ENCODE measurements at places on chromosomes 1 and 21. TPM values are rescaled to one million over a fixed set of nuclear protein-coding genes. Genes with fewer than 3 reads are reported as not detected.
A peak's percentile ranks its signal among the peaks of the same experiment; 100 is the strongest.

FCRL4 gene
- 0.08 TPM for total RNA-seq

FCGR3A gene
- total RNA-seq: 2.0 TPM

KRTAP21-2 gene
- total RNA-seq: 1.4 TPM

ZBTB37 gene
- 21.2 TPM for total RNA-seq

KCTD3 gene
- 81.5 TPM for total RNA-seq

SYTL1 gene
- total RNA-seq: 5.4 TPM

PCBP3 gene
- 58.3 TPM for total RNA-seq

AMY1A gene
- not detected for total RNA-seq

PLA2G4A gene
- total RNA-seq: 6.4 TPM

SPRR2G gene
- not detected for total RNA-seq

LIN28A gene
- 1.5 TPM for total RNA-seq

TPTE gene
- total RNA-seq: 71.1 TPM

OR2L3 gene
- not detected for total RNA-seq

GRCh38 chr1:23664837-23665795 is 26.5 kb upstream of the RPL11 start:
- DNase-seq: peak; percentile 31

DNA sequence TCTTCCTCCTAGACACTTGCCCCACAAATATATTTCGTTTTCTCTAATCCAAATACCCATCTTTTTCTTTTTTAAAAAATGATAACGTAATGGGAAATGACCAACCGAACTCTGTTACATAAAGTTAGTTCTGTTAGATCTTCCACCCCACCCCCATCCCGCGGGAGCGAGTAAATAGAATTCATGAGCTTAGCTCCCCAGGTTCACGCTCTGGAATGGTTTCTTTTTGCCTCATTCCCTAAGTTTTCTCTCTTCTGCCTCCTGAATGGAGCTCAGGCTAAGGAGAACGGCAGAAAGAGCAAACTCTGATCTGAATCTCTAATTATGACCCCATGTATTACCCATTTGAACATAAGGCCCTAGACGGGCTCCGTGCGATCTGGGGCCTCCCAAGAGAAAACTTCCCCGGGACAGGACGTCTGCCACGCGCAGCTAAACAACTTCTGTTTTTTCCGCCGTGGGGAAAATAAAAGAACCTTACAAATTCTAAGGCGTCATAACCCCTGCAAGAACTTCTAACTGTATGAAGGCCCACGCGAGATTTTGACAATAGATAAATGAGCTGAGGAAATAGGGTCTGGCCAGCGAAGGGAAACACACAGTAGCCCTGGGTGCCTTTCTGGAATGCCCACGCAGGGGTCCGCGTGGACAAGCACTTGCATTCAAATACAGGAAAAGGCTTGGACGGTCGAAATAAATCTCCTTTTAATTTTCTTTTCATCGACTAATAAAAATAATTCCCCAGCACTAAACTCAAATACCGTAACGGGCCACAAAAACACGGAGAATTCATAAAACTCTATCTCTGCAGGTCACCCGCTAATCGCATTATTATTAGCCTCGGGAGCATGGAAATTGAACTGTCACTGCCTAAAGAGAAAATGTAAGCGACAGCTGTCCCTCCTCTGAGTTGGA is 2.2 kb downstream of the TBX15 start:
- no peak overlapping the region for H3K4me3 ChIP-seq
- peaks cover 4% of the 10 kb centered on the region for H3K27me3 ChIP-seq
- H3K27ac ChIP-seq: no peak overlapping the region
- no peaks in the 10 kb centered on the region for H3K36me3 ChIP-seq
- DNase-seq: no peak
- peaks cover 9% of the 10 kb centered on the region for H3K4me1 ChIP-seq

- DNase-seq: peak; percentile 90
- no peaks in the 10 kb centered on the region for H3K27me3 ChIP-seq
- no peaks in the 10 kb centered on the region for H3K36me3 ChIP-seq
- peaks cover 17% of the 10 kb centered on the region for H3K4me1 ChIP-seq
- peak overlapping the region; percentile 64 for H3K4me3 ChIP-seq
Observed at GRCh38 chr1:159000625-159001024, 9.1 kb upstream of the IFI16 start.

GRCh38 chr1:202656951-202657646 is 53.2 kb downstream of the SYT2 start:
- H3K27ac ChIP-seq: no peak overlapping the region
- H3K36me3 ChIP-seq: no peaks in the 10 kb centered on the region
- H3K4me3 ChIP-seq: no peak overlapping the region
- no peak for DNase-seq

- H3K4me1 ChIP-seq: no peaks in the 10 kb centered on the region
- no peak overlapping the region for H3K27ac ChIP-seq
- no peak for DNase-seq
- no peaks in the 10 kb centered on the region for H3K36me3 ChIP-seq
- no peaks in the 10 kb centered on the region for H3K27me3 ChIP-seq
Observed at GRCh38 chr1:115293899-115294298, 44.1 kb downstream of the NGF start.

DNA sequence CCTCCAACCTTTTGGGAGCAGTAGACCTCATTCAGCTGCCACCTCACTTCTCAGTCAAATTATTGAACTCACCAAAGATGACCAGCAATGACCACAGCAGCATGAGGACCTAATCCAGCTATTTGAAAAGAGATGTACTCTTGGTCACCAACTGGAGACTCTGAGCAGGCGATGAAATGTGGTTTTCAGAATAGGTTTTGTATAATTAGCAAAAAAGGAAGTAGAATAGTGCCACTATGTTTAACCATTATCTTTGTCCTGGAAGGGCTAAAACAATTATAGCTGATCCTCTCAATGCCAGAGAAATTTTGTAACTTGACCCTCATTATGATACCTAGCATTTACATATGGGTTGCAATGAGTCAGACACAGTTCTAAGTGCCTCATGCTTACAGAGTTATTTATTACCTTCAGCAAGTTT is at the start of gene FCRL2:
TSS of gene FCRL2 (minus strand) at position 162 of the 421 bp plus-strand sequence. CDS start at position 103, 59 bp downstream.
- no peak for DNase-seq
- no peaks in the 10 kb centered on the region for H3K27me3 ChIP-seq
- no peak within 1 kb of the TSS for H3K27ac ChIP-seq
- no peak within 1 kb of the TSS for H3K4me3 ChIP-seq
- no peaks in the 10 kb centered on the region for H3K4me1 ChIP-seq

- H3K4me3 ChIP-seq: no peak overlapping the region
- peak overlapping the region; percentile 78 for H3K27ac ChIP-seq
- DNase-seq: no peak
- H3K36me3 ChIP-seq: no peaks in the 10 kb centered on the region
- no peaks in the 10 kb centered on the region for H3K27me3 ChIP-seq
- H3K4me1 ChIP-seq: peaks cover 72% of the 10 kb centered on the region
Observed at GRCh38 chr1:27521336-27521831, 31.4 kb upstream of the WASF2 start.

GRCh38 chr1:43276673-43277072 is 6.9 kb downstream of the TMEM125 start:
- no peak overlapping the region for H3K27ac ChIP-seq
- H3K27me3 ChIP-seq: no peaks in the 10 kb centered on the region
- no peaks in the 10 kb centered on the region for H3K36me3 ChIP-seq
- no peak for DNase-seq
- peaks cover 8% of the 10 kb centered on the region for H3K4me1 ChIP-seq
- no peak overlapping the region for H3K4me3 ChIP-seq

DNA sequence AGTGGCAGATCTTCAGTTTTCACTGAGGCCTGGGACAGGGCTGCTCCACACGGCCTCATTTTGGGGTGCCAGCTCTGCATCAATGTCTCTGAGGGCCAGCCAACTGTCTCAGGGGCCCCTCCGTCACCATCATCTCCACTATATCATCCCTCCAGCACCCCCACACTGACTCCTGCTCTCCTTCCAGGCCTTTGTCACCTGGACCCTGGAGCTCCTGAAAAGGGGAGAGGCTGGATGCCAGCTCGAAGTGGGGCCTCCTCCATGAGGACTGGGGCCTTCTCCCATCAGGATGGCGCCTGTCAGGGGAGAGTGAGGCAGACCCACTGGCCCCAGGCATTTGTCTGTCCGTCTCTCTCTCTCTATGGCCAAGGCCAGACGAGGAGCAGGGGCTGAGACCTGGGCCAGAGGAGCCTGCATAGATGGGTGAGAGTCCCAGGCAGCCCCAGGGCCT is 44.7 kb upstream of the LRP8 start:
- H3K27ac ChIP-seq: no peak overlapping the region
- no peaks in the 10 kb centered on the region for H3K27me3 ChIP-seq
- DNase-seq: no peak
- peaks cover 33% of the 10 kb centered on the region for H3K4me1 ChIP-seq
- H3K36me3 ChIP-seq: no peaks in the 10 kb centered on the region
- no peak overlapping the region for H3K4me3 ChIP-seq

GRCh38 chr21:42614396-42614795 is 39.0 kb upstream of the PDE9A start:
- no peak for DNase-seq
- no peak overlapping the region for H3K4me3 ChIP-seq
- H3K27ac ChIP-seq: no peak overlapping the region
- no peaks in the 10 kb centered on the region for H3K27me3 ChIP-seq

GRCh38 chr1:203149188-203149840 is 21.8 kb downstream of the ADORA1 start:
- no peak for DNase-seq
- no peaks in the 10 kb centered on the region for H3K36me3 ChIP-seq
- H3K4me1 ChIP-seq: peaks cover 78% of the 10 kb centered on the region
- H3K27me3 ChIP-seq: no peaks in the 10 kb centered on the region
- H3K27ac ChIP-seq: peak overlapping the region; percentile 39
- H3K4me3 ChIP-seq: no peak overlapping the region

- DNase-seq: no peak
- H3K27me3 ChIP-seq: no peaks in the 10 kb centered on the region
- no peak overlapping the region for H3K4me3 ChIP-seq
- H3K27ac ChIP-seq: no peak overlapping the region
Observed at GRCh38 chr1:44625348-44625747, 48.9 kb downstream of the TMEM53 start.

- H3K36me3 ChIP-seq: no peaks in the 10 kb centered on the region
- no peaks in the 10 kb centered on the region for H3K27me3 ChIP-seq
- peaks cover 14% of the 10 kb centered on the region for H3K4me1 ChIP-seq
Observed at GRCh38 chr1:7783178-7783711, 846 bp upstream of the PER3 start.
